ENCODE measurements at places on chromosomes 1 and 21. TPM values are rescaled to one million over a fixed set of nuclear protein-coding genes. Genes with fewer than 3 reads are reported as not detected.

Gene OR14K1
- not detected for total RNA-seq

Gene BGLAP
- total RNA-seq, result 1.2 TPM

Gene HSD3B2
- not detected for total RNA-seq

Gene CR1L
- total RNA-seq, result not detected

Gene KRTAP10-3
- total RNA-seq, result not detected

Gene BNIPL
- total RNA-seq, result 0.13 TPM

Gene C1orf226
- total RNA-seq, result 1.7 TPM

Gene FCGR2B
- not detected for total RNA-seq

Gene TM2D1
- total RNA-seq, result 38.9 TPM

Gene KDF1
- total RNA-seq, result not detected

Gene FOXD3
- total RNA-seq, result not detected

Gene CASZ1
- total RNA-seq, result 0.16 TPM

Gene SLC35F3
- total RNA-seq, result 0.39 TPM

Gene RGS16
- total RNA-seq, result 0.39 TPM

Gene EPHX1
- total RNA-seq, result 73.9 TPM

Gene KIAA0040
- 0.16 TPM for total RNA-seq

Gene THEMIS2
- total RNA-seq, result 12.8 TPM

Gene LRRC8C
- total RNA-seq, result 14.9 TPM

Data from epithelial cell of alveolus of lung (primary cell).